ENCODE measurements at places on chromosomes 1 and 21. TPM values are rescaled to one million over a fixed set of nuclear protein-coding genes. Genes with fewer than 3 reads are reported as not detected.

The IFI6 gene
- total RNA-seq = 28.2 TPM

The GUCA2A gene
- not detected for total RNA-seq

The ANGPTL3 gene
- not detected for total RNA-seq

The ILDR2 gene
- 4.4 TPM for total RNA-seq

The FOXJ3 gene
- 42.7 TPM for total RNA-seq

The RBM11 gene
- 8.8 TPM for total RNA-seq

The GIPC2 gene
- total RNA-seq = 4.7 TPM

The RBP7 gene
- 17.2 TPM for total RNA-seq

The OLFML3 gene
- 19.2 TPM for total RNA-seq

The CDA gene
- total RNA-seq = 2.5 TPM

The NR5A2 gene
- total RNA-seq = 4.8 TPM

The DCDC2B gene
- total RNA-seq = not detected

The KRTAP7-1 gene
- total RNA-seq = not detected

The LDLRAD1 gene
- total RNA-seq = not detected

The PYHIN1 gene
- total RNA-seq = 4.1 TPM

The PLEKHO1 gene
- total RNA-seq = 38.3 TPM

The ELAVL4 gene
- total RNA-seq = not detected

The RGL1 gene
- 75.3 TPM for total RNA-seq

The PIP5K1A gene
- 52.6 TPM for total RNA-seq

The S100A5 gene
- total RNA-seq = not detected

The PRAMEF8 gene
- not detected for total RNA-seq

DNA sequence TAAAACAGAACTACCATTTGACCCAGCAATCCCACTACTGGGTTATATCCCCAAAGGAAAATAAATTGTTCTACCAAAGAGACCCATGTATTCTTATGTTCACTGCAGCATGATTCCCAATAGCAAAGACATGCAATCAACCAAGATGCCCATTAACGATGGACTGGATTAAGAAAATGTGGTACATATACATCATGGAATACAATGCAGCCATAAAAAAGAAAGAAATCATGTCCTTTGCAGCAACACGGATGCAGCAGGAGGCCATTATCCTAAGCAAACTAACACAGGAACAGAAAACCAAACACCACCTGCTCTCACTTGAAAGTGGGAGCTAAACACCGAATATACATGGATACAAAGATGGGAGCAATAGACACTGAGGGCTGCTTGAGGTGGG lies 44.2 kb downstream of the SLC35D1 start:
- no peak for DNase-seq

GRCh38 chr1:30929135-30929889 lies 20.8 kb upstream of the SDC3 start:
- no peak for DNase-seq

GRCh38 chr1:169707912-169708604 lies 3.4 kb downstream of the SELL start:
- DNase-seq = no peak

- DNase-seq = no peak
Observed at GRCh38 chr1:237687804-237688203, 202.9 kb downstream of the ZP4 start.

- no peak for DNase-seq
Observed at GRCh38 chr1:27655151-27655937, 16.6 kb downstream of the IFI6 start.

DNA sequence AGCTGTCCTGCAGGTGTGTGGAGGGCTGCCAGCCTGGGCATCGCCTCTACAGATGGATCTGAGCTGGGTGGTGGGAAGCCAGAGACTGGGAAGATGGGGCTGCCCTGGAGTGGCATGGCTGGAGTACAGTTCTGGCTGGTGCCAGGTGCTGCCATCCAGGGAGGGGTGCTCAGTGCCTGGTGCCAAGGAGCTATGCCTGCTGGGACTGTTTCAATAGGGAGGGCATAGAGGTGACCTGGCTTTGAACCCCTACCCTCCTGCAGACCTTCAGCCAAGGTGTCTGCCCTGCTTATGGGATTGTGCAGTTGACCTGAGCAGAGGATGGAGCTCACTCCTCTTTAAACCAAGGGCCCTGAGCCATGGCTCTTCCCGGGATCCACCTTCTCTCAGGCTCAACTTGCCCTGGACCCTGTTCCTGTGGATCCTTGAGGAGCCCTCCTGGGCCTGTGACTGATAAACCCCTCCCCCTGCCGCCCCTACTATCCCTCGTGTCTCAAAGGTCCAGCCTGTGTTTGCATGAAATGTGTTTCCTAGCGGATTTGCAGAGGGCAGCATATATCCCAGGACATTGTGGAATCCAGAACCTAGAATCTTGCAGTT lies 48.7 kb downstream of the PTPRU start:
- no peak for DNase-seq

DNA sequence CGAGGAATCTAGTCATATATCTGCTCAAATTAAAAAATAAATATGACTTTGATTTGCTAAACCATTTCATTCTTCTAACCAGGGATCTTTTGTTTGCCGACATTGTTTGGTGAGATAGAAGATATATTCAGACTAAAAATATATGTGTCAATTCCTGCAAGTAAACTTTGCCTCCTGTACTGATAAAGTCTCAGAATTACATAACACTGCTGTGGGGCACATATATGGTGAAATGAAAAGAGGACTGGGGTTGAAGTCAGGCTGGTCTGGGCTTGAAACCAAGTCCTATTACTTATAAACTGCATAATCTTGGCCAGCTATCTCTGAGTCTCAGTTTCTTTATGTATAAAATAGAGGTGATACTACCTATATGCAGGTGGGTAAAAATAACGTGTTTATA lies 9.8 kb downstream of the SCMH1 start:
- no peak for DNase-seq

- DNase-seq = no peak
Observed at GRCh38 chr1:101295209-101295608, 58.4 kb downstream of the S1PR1 start.

- DNase-seq = no peak
Observed at GRCh38 chr1:55893155-55893554, 678.0 kb upstream of the USP24 start.

DNA sequence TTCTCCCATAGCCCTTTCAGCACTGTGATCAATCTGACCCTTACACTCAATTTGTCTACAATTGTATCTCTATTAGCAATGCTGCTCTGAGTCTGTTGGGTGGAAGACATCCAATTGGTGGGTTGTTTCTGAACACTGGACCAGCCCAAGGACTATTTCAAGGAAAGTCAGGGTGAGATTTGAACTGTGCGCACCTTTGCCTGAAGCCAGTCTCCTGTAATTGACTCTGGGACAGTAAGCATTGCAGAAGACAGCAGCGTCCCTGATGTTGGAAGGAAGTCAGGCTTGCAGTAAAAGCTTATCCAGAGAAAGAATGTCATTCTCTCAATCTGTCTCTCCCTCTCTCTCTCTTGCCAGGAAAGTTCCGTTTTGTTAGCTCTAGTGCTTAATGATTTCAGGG lies 233.9 kb downstream of the KIF26B start:
- no peak for DNase-seq

GRCh38 chr1:11649624-11650330 lies 4.5 kb downstream of the FBXO2 start:
- DNase-seq = no peak

GRCh38 chr1:90902672-90903071 lies 119.2 kb downstream of the ZNF644 start:
- no peak for DNase-seq

- no peak for DNase-seq
Observed at GRCh38 chr1:33903210-33903589, 39.3 kb downstream of the HMGB4 start.

DNA sequence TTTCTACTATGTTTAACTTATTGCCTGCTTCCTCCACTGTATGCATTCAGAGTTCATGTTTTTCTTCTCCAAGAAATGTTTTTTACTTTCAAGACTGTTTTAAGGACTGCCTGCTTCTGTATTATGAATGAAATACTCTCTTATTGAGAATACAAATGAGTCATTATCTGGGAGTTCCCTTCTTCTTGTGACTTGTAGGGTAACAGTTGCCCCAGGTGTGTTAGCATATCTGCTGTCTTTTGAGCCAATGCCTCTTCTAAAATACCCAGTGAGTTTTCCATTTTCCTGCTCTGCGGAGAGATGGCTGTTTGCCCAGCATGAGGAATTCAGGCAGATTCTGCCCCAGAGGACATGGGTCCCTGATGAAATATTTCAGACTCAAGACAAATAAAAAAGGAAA lies 34.1 kb upstream of the ST6GALNAC5 start:
- DNase-seq = no peak

DNA sequence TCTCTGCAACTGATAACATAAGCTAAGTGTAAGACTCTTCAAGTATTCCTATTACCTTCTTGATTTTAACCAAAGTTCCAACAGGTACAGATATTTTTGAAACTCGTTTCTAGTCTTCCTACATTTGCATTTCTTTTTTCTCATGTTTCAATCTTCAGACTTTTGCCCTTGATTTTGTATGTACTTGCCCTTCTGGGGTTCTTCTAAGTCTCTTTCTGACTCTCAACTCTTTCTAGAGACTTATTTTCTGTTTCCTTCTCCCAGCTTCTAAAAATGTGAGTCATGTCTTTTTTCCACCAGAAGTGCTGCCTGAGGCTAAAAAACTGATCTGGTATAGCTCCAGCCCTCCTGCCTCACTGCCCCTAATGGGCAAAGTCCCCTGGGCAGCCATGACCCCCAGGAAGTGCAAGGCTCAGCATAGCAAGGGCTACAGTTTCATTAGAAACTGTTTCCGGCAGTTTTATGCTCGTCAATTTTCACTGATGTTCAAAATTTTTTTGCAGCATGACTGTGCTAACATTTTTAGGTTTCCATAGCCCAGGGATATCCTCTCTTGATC lies 265.9 kb downstream of the SEC16B start:
- no peak for DNase-seq

GRCh38 chr1:246283771-246284410 lies 223.2 kb downstream of the SMYD3 start:
- no peak for DNase-seq

GRCh38 chr1:15139654-15140350 lies 13.7 kb upstream of the TMEM51 start:
- no peak for DNase-seq

GRCh38 chr1:203867802-203868201 lies 6.4 kb downstream of the SNRPE start:
- DNase-seq = no peak

DNA sequence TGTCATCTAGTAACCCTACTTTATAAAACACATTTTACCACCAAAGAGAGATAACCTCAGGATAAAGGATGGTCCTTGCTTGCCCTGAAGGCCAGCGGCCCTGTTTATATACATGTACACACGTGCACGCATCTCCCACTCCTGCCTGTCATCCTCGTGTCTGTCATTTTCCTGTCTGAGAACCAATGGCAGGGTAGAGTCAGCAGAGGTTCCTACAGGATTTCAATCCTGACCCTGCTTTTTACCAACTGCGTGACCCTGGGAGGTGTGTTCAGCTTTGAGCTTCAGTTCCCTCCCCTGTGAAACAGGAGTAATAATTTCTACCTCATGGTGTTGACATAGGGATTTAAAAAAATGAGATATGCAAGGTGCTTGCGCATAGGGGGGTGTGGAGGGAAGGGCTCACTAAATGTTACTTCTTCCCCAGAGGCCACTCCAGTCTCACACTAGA lies 12.3 kb upstream of the RASSF5 start:
- DNase-seq = no peak

- DNase-seq = no peak
Observed at GRCh38 chr21:32386195-32386870, 6.5 kb downstream of the URB1 start.

DNA sequence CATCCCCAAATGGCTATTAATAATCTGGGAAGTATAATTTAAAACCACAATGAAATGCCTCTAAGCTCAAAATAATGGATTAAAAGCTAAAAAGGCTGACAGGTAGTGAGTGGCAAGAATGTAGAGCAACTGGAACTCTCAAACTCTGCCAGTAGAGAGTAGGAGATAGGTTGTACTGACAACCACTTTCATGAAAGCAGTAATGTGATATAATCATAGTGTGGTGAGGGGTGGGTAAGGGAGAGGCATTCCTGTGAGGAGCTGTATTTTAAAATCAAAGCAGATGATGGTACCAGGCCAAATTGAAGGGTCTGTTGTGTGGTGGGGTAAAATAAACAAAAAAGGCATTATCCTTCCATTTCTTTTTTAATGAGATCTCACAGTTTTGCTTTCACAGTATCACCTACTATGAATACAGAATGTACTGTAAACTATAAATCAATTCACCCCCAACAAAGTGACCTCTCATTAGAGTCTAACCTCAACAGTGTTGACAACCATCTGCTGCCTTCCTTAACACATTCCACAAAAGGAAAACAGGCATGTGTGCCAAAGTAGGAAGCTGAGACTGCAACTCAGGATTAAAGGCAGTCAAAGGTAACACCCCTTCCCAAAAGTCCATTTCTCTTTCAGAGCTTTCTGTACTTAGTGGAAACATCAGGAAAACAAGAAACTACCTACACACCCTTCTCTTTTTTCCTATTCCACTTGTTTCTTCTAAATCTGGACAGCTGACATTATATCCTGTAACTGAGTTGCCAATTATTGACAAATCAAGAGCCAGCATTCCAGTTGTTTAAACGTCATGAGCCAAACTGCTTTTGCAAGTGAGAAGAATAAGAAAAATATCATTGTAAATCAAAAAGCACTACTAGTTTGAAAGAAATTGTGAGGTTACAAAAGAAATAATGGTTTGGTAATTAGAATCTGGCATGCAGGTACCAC lies 130.8 kb downstream of the FAF1 start:
- DNase-seq = no peak

DNA sequence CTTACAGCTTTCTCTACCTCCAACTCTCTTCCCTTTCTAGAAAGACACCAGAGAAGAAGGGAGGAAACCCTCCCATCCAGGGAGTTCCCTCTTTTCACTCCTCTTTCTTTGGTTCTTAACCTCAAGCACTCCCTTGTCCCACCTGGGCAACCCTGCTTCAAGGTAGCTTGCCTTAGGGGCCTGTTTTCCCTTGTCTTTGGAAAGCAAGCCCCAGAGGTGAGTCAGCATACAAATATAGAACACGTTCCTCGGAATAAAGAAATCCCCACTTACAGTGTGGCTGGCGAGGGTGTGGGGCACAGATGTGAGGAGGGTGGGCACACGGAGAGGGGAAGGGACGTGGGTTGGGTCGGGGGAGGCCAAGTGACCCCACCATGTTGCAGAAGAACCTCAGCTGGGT lies 26.1 kb upstream of the KCNE2 start:
- DNase-seq = no peak

- DNase-seq = no peak
Observed at GRCh38 chr1:231748760-231749415, 122.3 kb downstream of the DISC1 start.

GRCh38 chr1:243924188-243924587 lies 74.1 kb upstream of the AKT3 start:
- no peak for DNase-seq

GRCh38 chr1:38241594-38242334 lies 195.2 kb upstream of the POU3F1 start:
- no peak for DNase-seq

- no peak for DNase-seq
Observed at GRCh38 chr1:229716069-229716468, 90.0 kb downstream of the URB2 start.

- no peak for DNase-seq
Observed at GRCh38 chr1:206133751-206134415, 16.7 kb upstream of the AVPR1B start.

- DNase-seq = no peak
Observed at GRCh38 chr1:190084552-190084951, 393.1 kb downstream of the BRINP3 start.

Measured in tibial nerve (tissue), 4 donors.